ENCODE measurements at places on chromosomes 7 and 10.

DNA sequence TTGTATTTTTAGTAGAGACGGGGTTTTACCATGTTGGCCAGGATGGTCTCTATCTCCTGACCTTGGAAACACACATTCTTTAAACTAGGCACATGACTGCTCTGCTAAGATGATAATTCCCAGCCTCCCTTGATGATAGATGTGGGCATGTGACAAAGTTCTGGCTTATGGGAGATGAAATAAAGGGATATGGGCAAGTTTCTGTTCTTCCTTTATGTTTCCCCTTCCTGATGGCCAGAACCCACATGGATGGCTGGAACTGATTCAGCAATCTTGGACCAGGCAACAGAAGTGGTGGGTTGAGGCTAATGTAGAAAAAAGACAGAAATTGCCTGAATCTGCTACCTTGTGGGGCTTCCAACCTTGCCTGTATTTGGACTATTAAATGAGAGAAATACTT is 60.7 kb upstream of the NRP1 start:
- no peak for DNase-seq

DNA sequence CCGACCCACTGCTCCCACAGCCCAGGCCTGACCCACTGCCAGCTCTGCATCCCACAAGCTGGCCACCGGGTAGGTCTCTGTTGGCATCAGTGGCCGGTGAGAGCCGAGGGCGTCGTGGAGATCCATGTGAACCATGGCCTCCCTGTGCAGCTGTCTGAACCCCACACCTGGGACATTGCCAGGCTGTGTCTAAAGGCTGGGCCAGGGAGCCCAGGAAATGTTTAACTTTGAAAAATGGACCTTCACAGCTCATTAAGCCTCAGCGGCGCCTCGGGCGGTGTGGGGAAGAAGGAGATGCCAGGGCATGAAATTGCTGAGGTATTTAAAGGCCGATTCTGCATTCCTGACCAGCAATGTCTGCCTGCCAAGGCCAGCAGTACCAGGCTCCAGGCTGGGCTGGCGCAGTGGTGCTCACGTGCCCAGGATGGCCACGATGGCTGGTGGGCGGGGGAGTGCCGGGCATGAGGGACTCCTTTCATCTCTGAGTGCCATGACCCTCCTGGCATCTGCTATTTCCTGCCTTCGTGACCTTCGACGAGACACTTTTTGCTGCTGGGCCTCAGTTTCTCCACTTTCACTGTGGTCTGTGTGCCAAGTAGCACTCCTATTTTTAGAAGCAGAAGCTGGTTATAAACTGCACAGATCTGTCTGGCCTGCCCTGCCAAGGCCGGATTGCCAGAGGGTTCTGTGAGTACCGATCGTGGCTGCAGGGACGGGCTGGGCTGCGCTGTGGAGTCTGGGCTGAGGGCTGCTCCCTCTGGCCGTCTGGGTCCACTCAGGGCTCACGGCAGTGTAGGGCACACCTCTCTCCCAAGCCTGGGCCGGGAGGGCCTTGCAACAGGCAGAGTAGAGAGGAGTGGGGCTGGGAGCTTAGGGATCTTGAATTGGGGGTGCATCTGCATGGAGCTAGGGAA is 21.8 kb downstream of the ELFN1 start:
- no peak for DNase-seq

DNA sequence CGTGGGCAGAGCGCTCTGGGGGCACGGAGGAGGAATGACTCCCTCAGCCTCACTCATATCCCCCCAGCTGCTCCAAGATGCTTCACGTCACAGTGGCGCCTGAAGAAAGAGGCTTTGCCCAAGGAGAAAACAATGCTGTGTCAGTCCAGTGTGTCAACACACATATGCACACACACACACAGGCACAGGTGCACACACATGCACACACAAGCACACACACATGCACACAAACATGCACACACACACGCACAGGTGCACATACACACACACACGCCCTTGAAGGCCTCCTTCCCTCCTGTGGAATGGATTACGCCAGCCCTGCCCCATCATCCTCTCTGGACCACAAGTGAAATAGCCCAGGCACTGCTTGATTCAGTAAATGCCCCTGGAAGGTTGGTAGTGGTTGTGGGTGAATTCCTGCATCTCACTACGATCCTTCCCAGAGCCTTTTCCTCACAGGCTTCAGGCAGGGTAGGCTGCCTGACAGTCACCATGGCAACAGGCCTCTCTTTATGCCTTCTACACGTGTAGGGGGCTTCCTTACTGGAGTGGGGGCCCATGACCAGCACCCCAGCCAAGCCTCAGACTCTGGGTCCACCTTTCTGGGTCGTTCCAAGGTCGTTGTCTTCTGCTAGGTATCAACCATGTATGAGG is 371.5 kb upstream of the PODXL start:
- DNase-seq, result no peak

DNA sequence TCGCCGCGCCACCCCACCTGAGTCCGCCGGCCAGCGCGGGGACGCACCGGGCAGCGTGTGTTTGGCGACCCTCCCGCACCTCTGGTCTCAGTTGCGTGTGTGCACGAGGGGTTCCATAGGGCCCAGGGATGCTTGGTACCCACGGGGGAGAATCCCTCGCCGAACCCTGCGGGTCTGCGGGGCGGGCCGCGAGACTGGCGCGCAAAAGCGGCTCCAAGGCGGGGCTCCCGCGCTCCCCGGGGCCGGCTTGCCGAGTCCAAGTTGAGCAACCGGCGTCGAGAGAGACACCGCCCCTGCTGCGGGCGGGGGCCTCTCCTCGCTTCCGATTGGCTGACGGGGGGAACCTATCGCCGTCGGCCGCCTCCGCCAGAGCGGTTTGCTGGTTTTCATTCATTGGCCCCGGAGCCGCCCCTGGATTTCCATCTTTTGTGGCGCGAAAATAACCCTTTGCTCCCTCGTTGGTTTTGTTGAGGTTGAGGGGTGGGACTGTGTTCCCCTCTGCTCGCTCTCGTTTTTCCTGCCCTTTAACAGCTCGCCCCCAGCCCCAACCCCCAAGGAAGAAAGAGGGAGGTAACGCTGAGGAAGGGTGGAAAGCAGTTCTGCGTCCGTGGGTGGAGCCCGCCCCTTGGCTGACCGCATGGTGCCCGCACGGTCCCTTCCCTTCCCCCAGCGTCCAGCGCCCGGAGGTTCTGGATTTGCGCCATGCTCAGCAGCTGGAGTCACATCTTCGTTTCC is 4.0 kb upstream of the IGF2BP3 start:
- DNase-seq, result peak; percentile 98

DNA sequence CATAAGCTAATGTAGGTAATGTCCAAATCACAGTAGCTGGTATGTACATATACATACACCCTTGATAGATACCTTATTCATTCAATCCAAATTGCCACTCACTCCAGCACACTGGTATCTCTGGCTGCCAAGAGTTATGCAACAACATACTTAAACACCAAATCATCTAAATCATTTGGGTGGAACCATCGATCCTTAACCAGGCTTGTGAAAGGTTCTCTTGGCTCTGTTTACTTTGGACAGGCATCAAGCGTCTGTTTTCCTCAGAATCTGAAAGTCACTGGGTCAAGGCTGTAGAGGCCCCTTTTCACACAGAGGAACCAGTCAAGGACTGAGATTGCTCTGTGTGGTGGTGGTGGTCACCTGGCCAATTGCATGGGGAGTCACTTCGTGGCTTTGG is 24.6 kb downstream of the JAZF1 start:
- peak; percentile 80 for DNase-seq

- DNase-seq, result no peak
Measured at GRCh38 chr10:50575477-50576244, 48.1 kb downstream of the SGMS1 start.

- peak; percentile 26 for DNase-seq
Measured at GRCh38 chr7:2063563-2064260, 169.0 kb downstream of the MAD1L1 start.

- peak; percentile 66 for DNase-seq
Measured at GRCh38 chr10:51700228-51700817, 928 bp upstream of the CSTF2T start.

- DNase-seq, result no peak
Measured at GRCh38 chr7:27478084-27478483, 184.6 kb downstream of the HIBADH start.

- DNase-seq, result peak; percentile 48
Measured at GRCh38 chr7:111789870-111790269, 227.6 kb upstream of the IMMP2L start.

GRCh38 chr10:57979956-57980355 is 287.7 kb downstream of the IPMK start:
- DNase-seq, result no peak

- DNase-seq, result no peak
Measured at GRCh38 chr10:47339759-47340607, 8.2 kb upstream of the RBP3 start.

DNA sequence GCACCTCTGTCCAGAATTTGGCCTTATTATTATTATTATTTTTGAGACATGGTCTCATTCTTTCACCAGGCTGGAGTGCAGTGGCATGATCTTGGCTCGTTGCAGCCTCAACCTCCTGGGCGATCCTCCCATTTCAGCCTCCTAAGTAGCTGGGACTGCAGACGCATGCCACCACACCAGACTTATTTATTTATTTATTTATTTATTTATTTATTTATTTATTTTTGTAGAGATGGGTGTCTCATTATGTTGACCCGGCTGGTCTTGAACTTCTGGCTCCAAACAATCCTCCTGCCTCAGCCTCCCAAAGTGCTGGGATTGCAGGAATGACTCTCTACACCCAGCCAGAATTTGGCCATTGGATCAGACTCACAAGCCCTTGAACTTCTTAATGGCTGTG is 6.4 kb downstream of the BLNK start:
- DNase-seq, result no peak

- DNase-seq, result no peak
Measured at GRCh38 chr10:77390481-77390891, 247.1 kb downstream of the KCNMA1 start.

- DNase-seq, result no peak
Measured at GRCh38 chr10:70585578-70586169, 16.9 kb downstream of the PRF1 start.

GRCh38 chr10:101780818-101781654 is 2.2 kb downstream of the NPM3 start:
- peak; percentile 64 for DNase-seq

DNA sequence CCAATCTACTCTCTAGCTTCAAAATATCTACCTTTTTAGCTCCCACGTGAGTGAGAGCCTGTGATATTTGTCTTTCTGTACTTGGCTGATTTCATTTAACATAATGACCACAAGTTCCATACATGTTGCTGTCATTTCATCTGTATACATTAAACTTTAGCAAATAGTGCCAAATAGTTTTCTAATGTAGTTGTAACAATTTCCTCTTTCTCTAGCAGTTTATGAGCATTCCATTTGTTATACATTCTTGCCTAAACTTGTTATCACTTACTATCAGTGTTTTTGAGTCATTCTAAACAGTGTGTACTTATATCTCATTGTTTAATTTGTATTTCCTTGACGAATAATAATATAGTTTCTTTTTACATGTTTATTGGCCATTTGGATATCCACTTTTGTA is 77.2 kb downstream of the NEUROD6 start:
- DNase-seq, result no peak

DNA sequence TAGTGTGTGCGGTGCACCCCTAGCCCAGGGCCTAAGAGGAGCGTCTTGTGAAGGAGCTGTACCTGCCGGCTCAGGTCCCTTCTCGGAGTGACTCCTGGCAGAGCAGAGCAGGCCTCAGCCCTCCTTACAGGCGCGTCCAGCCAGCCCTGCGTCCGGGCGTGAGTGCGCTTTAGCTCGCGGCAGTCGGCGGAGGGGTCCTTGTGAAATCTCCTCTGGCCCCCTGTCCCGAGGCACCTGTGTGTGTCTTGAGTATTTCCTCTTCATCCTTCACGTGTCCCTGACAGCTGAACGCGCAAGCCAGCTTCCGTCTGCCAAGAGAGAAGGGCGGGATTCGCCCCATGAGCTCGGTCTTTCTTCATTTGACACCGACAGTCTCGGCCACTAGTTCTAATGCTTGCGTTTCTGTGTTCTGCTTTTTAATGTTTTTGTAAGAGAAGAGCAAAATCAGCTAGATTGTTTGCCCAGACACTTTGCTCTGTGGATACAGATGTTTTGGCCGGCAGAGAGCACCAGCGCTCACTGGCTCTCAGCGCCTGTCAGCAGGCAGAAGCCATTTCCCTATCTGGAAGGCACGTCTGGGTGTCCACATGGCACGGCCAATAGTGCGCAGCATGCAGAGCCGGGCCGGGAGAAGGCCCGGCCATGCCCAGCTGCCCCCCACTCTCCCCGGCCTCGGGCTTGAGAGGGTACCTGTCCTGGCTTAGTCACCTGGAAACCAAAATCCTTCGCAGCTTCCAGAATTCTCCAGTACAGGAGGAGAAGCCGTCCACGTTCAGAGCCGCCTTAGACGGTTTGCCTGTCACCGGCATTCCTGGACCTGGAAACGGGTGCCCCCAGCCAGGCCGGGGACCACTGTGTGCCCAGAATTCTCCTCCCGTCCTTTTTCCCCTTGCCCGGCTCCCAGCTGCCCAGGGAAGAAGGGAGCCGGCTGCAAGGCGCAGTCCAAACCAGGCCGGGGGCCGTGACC is 7.0 kb downstream of the GET4 start:
- DNase-seq, result no peak

GRCh38 chr10:129411772-129412171 is 55.3 kb upstream of the MGMT start:
- DNase-seq, result no peak

DNA sequence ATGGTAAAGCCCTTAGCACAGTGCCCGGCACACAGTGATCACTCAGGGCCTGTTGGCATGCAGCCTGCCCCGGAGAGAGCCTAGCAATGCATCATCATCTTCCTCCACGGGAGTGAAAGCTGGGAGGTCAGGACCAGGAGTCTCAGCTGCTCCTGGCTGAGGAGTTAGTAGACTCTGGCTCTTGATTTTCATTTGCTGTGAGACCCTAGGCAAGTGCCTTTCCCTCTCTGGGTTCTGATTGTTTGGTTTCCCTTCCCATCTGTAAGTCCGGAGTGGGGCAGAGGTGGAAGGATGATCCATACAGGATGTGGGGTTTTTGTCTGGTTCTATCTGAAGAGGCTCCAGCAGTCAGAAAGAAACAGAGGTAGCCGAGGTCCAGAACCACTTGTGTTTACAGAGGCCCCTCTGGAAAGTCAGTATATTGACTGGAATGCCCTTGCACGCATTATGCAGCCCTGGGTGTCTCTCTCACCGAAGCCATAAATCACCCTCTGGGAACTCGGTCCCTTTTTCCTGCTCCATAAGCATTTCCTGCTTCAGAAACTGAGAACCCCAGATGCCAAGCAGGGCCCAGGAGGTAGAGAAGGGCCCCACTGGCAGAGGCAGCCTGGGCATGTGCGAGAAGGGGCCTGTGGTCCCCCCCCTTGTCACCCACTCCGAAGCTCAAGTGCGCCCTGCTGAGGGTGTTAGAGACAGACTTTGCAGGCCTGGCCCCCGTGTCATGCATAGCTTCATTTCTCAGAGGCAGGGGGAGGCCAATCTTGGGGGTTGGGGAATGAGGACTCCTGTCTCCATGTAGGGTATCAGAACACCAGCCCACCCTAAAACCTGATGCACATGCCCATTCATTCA is 8.5 kb downstream of the UNC5B start:
- no peak for DNase-seq

- no peak for DNase-seq
Measured at GRCh38 chr7:106199024-106199423, 85.8 kb downstream of the NAMPT start.

DNA sequence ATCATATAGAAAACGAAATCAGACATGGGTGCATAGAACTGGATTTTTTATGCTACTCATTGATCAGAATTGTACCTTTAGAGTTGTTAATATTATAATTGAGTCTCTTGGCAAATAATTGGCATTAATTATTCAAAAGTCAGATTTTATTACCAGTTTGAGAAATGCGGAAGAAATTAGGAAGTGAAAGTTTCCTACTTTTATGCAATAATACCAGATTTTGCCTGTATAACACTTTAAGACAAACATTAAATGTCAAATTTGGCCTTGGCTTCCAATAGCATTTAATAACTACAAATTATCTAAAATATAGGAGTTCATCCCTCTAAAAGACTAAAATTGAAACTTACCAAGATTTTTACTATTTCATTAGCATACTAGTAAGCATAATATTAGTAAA is 6.8 kb upstream of the TFEC start:
- DNase-seq, result no peak

Measured in fibroblast of skin of right biceps (primary cell).